ENCODE measurements at places on chromosomes 1 and 21.

- DNase-seq: no peak
These were observed 24.1 kb upstream of the SLC2A5 start for GRCh38 chr1:9093581-9093980.

DNA sequence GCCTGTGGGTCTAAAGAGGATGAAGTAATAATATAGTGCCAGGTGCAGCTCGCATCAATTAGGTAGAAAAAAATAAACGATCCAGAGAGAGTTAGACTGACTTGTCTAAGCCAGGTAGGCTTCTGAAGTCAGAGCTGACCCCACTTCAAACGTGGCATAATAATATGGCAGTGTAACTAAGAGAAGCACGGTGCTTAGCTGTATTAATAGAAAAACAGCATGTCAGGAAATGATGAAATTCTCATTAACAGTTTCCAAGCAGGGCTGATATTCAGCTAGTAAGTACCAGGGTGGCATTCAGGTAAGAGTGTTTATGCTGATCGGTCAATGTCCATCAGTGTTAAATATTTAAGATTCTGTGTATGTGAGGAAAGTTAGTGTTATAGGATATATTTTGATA is 145.8 kb upstream of the SAMSN1 start:
- DNase-seq: no peak

GRCh38 chr21:38476385-38476784 is 21.9 kb downstream of the ERG start:
- DNase-seq: no peak

- no peak for DNase-seq
These were observed 457 bp downstream of the VAV3 start for GRCh38 chr1:107964336-107965109.

DNA sequence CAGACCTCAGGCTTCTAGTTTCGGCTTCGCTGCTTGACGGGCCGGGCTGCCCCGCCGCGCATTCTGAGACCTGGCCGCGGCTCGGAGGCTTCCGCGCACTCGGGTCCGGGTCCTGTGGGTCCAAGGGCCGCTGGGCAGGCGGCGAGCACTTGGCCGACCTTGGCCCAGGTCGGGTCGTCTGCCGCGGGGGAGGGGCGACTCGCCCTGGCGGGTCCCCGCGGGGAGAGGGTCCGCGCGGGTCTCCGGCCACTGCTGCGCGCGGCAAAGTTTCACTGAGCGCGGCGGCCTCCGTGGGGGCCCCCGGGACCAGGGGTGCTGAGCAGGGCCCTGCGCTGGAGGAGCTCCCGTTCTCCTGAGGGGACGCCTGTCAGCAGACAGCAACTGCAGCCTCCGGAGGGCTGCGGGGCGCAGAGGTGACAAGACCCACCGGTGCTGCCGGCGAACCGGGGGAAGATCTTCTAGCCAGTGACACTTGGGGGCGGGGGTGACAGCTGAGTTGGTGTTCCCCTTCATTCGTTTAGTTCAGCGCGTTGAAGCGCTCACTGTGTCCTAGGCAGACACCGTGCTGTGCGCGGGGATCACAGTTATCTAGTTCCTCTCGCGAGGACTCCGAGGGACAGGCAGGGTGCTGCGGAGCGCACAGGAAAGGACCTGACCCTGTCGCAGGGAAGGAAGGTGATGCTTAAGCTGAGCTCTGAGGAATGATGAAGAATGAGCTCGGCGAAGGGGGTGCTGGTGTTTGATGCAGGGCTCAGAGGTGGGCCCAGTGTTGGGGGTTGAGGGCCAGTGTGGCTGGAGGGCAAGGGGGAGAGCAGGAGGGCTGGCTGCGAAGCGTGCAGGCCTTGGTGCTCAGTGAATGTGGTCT is 725 bp downstream of the MTFR1L start:
- peak; percentile 70 for DNase-seq

GRCh38 chr1:20666804-20667203 is 5.6 kb upstream of the DDOST start:
- DNase-seq: no peak

DNA sequence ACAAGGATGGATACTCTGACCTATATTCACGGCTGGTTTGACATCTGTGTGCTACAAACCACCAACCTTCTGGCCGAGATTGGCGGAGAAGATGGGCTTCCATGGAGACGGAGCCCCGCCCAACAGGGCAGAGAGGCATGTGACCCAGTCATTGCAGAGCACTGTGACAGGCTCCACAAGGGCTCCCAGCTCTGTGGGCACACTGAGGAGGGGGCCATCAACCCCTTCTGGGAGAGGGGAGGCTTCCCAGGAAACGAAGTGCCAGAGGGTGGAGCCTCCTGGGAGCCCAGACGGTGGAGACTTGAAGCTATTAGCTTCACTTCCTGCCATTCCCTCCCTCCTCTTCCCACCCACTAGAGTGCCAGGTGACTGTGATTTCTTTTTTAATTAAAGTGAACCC is 71.6 kb upstream of the IFFO2 start:
- no peak for DNase-seq

DNA sequence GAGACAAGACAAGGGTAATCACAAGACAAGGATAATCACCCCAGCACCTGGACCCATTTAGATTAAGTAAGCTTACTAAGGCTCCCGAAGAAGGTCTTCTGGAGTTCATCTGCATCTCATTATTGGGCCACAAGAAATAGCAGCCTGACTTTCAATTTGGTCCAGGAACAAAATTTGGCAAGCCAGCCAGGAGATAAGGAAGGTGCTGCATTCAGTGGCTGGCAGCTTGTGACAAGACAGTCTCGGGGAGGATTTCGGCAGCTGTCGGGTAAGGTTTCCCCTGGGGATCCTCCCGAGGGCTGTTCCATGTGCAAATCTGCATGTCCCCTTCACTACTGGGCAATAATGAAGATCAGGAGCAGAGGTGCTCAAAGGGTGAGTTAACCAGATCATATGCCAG is 195.2 kb downstream of the FCRL5 start:
- no peak for DNase-seq

DNA sequence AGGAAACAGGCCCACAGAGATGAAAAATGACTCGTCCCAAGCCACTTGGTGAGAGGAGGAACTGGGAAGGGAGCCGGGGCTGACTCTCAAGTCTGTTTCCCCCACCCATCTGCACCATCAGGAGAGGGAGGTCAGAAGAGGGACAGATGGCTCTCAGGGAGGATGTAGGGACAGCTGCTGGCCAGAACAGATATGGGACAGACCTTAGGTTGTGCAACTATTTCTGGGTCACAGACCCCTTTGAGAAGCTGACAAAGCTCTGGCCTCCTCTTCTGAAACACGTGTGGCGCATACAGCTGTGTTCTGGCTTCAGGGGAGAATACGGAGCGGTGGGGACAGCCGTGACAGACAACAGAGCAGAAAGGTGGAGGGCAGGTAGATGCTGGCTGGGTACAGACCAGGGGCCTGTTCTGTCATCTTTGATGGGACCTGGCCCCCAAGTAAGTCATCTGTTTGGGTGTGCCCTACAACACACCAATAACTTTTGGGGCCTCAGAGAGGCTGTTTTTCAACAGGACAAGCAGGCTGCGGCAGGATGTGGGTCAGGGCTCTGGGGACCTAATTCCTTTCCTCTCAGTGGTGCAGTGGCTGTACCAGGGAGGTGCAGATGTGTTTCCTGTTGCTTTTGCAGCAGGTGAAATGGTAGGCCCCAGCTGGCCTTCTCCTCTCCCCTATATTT is 7.3 kb downstream of the SH3BGRL3 start:
- DNase-seq: no peak

DNA sequence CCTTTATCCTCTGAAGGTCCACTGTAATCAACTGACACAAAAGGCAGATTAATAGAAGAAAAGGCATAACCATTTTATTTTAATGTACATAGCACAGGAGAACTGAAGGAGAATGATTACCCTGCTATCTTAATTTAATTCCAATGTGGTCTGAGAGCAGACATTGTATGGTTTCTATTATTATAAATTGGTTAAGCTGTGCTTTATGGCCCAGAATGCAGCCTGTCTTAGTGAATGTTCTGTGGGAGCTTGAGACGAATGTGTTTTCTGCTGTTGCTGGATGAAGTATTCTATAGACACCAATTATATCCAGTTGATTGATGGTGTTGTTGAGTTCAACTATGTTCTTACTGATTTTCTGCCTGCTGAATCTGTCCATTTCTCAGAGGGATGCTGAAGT is 25.0 kb upstream of the SLC2A1 start:
- DNase-seq: no peak

DNA sequence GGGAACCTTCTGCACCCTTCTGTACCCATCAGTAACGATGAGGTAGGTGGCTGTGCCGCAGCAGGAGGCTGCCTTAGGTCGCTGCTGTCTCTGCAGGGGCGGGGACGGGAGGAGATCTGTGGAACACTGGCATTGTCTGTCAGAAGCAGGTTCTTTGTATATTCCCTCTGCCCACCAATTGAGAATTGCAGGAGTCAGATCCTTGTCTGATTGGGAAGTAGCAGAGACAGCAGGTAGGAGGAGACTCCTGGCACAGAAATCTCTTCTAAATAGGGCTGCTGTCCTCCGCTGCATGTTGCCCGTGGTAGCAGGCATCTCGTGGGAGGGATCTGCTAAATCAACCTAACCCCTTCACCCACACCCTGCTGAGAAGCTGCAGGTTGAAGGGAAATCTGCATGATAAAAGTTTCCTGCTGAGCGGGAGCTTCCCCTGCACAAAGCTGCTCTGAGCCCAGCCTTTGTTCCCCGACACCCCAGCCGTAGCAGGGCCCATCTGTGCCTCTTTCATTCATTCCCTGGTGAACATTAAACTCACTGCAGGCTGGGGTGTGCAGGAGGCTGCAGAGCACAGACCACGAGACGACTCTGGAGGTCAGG is 15.9 kb downstream of the SARS1 start:
- no peak for DNase-seq

- no peak for DNase-seq
These were observed 48.9 kb downstream of the KIAA1614 start for GRCh38 chr1:180961622-180962021.

GRCh38 chr1:228992907-228993535 is 257.7 kb downstream of the RHOU start:
- DNase-seq: no peak

- peak; percentile 19 for DNase-seq
These were observed 313.1 kb downstream of the MATN1 start for GRCh38 chr1:30410153-30410851.

DNA sequence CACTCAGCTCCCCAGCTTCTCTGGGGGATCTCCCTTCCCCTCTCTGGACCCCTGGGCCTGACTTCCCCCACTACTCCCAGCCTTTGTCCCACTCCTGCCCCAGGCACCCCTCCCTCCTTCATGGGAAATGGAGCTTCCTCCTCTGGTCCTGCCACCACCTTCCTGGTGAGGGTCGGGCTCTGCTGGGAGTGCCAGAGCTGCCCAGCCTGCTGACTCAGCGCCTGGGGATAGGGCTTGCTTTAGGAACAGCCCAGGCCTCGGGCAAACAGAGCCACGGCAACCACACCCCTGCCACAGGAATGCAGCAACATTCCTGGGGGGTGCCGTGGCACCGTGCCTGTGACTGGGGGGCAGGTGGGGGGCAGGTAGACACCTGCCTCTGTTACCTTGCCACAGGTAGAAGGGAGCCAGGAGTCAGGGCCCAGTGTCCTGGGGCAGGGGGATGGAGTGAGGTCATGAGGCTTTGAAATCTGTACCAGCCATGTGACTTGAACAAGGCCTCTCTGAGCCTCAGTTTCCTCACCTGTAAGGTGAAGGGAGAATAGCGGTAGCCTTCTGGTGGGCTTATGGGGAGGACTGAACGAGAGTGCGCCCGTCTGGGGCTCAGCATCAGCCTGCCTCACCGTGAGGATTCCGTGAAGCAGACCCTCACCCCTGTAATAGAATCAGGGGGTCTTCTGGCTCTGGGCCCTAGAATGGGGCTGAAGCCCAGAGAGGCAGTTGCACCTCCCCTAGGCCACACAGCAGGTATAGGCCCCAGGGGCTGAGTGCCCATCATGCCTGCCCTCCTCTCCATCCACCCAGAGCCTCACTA is 17.8 kb upstream of the EPHA2 start:
- peak; percentile 88 for DNase-seq
